Endodermal cell (in vitro differentiated cells): ENCODE measurements at places on chromosomes 6 and 20. TPM values are rescaled to one million over a fixed set of nuclear protein-coding genes. Genes with fewer than 3 reads are reported as not detected.
A peak's percentile ranks its signal among the peaks of the same experiment; 100 is the strongest.

Gene FAM50B
- total RNA-seq, result 2.8 and 3.4 TPM in 2 replicates

Gene C20orf144
- 0.29 TPM in 1 of 2 replicates, not detected in the other for total RNA-seq

Gene ZNF337
- 11.3 and 14.2 TPM in 2 replicates for total RNA-seq

Gene MEP1A
- total RNA-seq, result not detected in 3 replicates

Gene C6orf58
- not detected in 2 replicates for total RNA-seq

Gene WFDC5
- not detected in 2 replicates for total RNA-seq

Gene UBE2V1
- total RNA-seq, result 165 and 179 TPM in 2 replicates

Gene USP49
- 11.8 and 14.0 TPM in 2 replicates for total RNA-seq

Gene SAMD3
- total RNA-seq, result 41.3 to 77.3 TPM (median 45.5 TPM) in 3 replicates

DNA sequence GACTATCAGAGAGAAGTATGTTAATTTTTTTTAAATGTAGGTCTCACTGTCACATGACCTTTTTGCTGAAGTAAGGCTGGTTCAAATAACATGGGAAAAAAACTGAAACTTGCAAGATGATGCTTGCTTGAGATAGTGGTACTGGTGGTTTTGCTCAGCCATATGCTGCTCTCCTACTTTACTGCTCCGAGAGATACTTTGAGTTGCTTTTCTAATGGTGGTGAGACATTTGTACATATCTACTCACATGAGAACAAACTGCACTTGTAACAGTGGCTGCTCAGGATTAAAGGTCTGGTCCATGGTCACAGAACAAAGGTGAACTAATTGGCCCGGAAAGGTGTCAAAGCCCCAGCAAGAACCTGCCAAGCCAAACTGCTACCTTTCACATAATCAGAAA lies 106.2 kb upstream of the BEND3 start:
- H3K4me1 ChIP-seq, result no peaks in the 10 kb centered on the region
- DNase-seq, result no peak
- no peaks in the 10 kb centered on the region for H3K36me3 ChIP-seq
- no peaks in the 10 kb centered on the region for H3K27me3 ChIP-seq

DNA sequence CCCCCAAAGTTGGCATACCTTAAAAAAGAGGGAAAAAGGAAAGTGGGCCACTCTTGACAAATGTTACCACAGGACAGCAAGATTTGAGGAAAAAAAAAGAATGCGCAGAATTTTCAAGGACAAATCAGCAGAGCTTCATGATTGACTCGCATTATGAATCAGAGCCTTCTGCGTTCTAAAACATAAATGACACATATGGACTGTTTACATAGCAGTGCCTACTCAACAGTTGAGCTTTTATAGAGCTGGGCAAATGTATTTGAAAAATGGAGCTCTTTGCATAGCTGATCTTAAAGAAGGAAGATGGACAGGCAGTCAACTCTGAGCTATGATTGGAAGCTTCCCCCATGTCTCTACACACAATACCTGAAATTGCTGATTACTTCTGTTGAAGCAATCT lies 213.2 kb upstream of the NT5E start:
- H3K27ac ChIP-seq, result no peak overlapping the region
- no peaks in the 10 kb centered on the region for H3K4me1 ChIP-seq
- H3K36me3 ChIP-seq, result no peaks in the 10 kb centered on the region
- H3K4me3 ChIP-seq, result no peak overlapping the region

- H3K4me1 ChIP-seq, result no peaks in the 10 kb centered on the region
- DNase-seq, result no peak
- no peaks in the 10 kb centered on the region for H3K27me3 ChIP-seq
These were observed 262.2 kb upstream of the TAB2 start for GRCh38 chr6:149055195-149055899.

GRCh38 chr20:32485770-32486478 lies 99.2 kb downstream of the NOL4L start:
- H3K27me3 ChIP-seq, result no peaks in the 10 kb centered on the region
- H3K4me1 ChIP-seq, result peaks cover 6% of the 10 kb centered on the region
- H3K4me3 ChIP-seq, result no peak overlapping the region

- no peaks in the 10 kb centered on the region for H3K27me3 ChIP-seq
- H3K4me3 ChIP-seq, result no peak overlapping the region
These were observed 162.6 kb downstream of the BCKDHB start for GRCh38 chr6:80268865-80269730.

DNA sequence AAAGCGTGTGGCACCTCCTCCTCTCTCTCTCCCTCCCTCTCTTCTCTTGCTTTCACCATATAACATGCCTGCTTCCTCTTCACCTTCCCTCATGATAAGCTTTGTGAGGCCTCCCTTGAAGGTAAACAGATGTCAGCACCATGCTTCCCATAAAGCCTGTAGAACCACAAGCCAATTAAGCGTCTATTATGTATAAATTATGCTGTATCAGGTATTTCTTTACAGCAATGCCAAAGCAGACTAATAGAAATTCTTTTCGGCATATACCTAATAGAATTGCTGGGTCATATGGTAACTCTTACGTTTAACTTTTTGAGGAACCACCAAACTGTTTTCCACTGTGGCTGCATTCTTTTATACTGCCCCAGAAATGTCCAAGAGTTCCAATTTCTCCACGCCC lies 75.0 kb downstream of the SYCP2 start:
- no peak overlapping the region for H3K4me3 ChIP-seq
- H3K27me3 ChIP-seq, result no peaks in the 10 kb centered on the region
- DNase-seq, result no peak
- H3K4me1 ChIP-seq, result no peaks in the 10 kb centered on the region

DNA sequence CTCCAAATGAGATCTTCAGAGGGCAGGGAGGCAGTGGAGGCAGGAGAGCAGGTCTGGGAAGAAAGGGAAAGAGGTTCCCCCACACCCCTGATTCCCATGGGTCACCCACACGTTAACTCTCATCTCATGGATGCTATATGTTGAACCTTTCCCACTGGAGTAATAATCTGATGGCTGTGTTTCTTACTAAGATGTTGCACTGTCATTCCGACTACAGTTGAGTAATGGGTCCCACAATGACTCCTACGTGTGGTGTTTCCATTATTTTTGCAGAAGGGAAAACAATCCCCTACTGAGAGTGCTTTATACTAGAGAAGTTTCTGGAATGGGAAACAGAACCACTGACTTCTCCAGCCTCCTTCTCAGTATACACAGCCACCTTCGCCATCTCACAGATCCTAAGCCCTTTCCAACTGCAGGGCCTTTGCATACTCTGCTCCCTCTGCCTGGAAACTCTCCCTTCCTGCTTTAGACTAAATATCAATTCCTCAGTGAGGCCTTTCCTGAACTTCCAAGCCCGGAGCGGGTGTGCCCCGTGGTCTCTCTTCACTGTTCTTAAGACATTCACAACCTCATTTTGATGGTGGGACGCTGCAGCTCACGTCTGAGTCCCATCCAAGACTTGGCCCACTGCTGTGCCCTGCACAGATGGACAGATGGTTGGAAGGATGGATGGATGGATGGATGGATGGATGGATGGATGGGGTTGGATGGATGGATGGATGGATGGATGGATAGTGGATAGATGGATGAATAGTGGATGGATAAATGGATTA lies 238.6 kb upstream of the PMEPA1 start:
- H3K27me3 ChIP-seq, result no peaks in the 10 kb centered on the region
- no peaks in the 10 kb centered on the region for H3K36me3 ChIP-seq
- DNase-seq, result no peak
- H3K4me3 ChIP-seq, result no peak overlapping the region
- H3K27ac ChIP-seq, result no peak overlapping the region
- H3K4me1 ChIP-seq, result no peaks in the 10 kb centered on the region

DNA sequence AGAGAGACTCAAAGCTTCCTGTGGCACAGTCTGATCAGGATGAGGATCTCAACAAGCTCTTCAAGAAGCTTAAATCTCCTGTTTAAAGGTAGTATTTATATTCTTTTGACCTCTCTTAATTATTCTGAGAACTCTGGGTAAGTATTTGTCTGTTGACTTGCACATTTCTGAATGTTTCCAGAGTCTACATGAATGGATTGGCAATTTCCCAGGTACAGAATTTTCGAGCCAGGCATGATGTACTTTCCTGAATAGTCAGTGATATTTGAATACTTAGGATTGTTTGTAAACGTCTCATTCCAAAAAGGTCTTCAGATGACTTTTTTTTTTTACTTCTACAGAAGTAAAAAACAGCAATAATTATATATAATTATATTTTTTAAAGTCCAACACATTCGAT lies 293.4 kb downstream of the TBC1D32 start:
- H3K27ac ChIP-seq, result no peak overlapping the region
- no peaks in the 10 kb centered on the region for H3K36me3 ChIP-seq
- no peaks in the 10 kb centered on the region for H3K4me1 ChIP-seq
- H3K27me3 ChIP-seq, result no peaks in the 10 kb centered on the region

DNA sequence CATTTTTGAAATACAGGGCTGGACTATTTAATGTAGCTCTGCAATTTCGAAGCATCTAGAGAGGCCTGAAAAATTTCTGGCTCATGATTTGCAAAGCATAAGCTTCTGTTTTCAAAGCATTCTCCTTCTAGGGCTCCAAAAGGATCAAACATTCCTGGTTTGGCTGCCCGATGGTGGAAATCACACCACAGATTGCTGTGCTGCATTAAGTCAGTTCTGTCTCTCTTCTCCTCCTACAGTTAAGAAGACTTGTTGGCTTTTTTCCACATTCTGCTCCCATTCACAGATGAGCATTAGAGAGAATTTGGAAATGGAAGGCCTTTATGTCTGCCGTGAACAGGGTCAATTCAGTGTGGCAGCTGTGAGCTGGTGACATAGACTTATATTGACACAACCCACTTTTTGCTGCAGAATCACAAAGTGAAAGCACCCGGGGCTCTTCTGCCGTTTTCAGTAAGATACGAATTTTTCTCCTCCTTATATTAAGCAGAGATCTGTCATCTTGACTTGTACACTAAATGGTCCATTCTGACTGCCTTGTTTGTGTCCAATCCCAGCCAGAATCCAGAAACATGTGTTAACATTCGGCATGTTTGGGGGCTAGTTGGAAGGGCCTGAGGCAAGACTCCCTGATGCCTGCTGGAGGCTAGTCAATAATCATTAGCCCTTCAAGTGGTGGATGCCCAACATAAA lies 330.8 kb upstream of the DEFB112 start:
- H3K27ac ChIP-seq, result no peak overlapping the region
- DNase-seq, result no peak
- no peak overlapping the region for H3K4me3 ChIP-seq
- no peaks in the 10 kb centered on the region for H3K36me3 ChIP-seq

- DNase-seq, result no peak
- H3K27me3 ChIP-seq, result peaks cover 12% of the 10 kb centered on the region
- no peak overlapping the region for H3K27ac ChIP-seq
- H3K4me3 ChIP-seq, result no peak overlapping the region
- H3K36me3 ChIP-seq, result no peaks in the 10 kb centered on the region
These were observed 49.3 kb upstream of the IER3 start for GRCh38 chr6:30793521-30794194.

DNA sequence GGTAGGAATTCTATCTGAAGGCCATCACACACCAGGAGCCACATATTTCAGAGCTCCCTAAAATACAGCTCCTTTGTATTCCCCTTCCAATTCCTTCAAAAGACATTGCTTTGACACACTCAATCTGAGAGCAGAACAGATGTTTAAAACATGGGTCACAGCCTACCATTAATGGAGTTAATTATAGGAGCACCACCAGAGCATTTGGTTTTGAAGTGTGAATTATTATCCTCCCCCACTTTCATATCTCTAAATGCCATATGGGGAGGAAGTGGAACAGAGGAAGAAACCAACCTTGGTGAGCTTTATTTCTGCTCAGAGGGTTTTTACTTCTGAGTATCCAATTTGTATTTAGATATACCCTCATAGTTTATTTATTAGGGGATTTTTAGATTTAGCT lies 50.7 kb upstream of the TNFRSF21 start:
- H3K27ac ChIP-seq, result no peak overlapping the region
- H3K4me3 ChIP-seq, result no peak overlapping the region
- no peaks in the 10 kb centered on the region for H3K4me1 ChIP-seq
- no peaks in the 10 kb centered on the region for H3K36me3 ChIP-seq
- DNase-seq, result no peak

- no peak for DNase-seq
- H3K4me1 ChIP-seq, result no peaks in the 10 kb centered on the region
- no peaks in the 10 kb centered on the region for H3K27me3 ChIP-seq
- H3K36me3 ChIP-seq, result no peaks in the 10 kb centered on the region
These were observed 581.8 kb downstream of the CD109 start for GRCh38 chr6:74277777-74278186.

GRCh38 chr6:156988276-156989158 lies 211.3 kb downstream of the ARID1B start:
- no peaks in the 10 kb centered on the region for H3K27me3 ChIP-seq
- no peaks in the 10 kb centered on the region for H3K36me3 ChIP-seq
- H3K4me1 ChIP-seq, result peaks cover 18% of the 10 kb centered on the region
- no peak overlapping the region for H3K27ac ChIP-seq
- DNase-seq, result peak; percentile 70

GRCh38 chr6:118621799-118622470 lies 29.5 kb downstream of the CEP85L start:
- no peaks in the 10 kb centered on the region for H3K36me3 ChIP-seq
- H3K4me3 ChIP-seq, result no peak overlapping the region
- DNase-seq, result no peak
- no peaks in the 10 kb centered on the region for H3K27me3 ChIP-seq

DNA sequence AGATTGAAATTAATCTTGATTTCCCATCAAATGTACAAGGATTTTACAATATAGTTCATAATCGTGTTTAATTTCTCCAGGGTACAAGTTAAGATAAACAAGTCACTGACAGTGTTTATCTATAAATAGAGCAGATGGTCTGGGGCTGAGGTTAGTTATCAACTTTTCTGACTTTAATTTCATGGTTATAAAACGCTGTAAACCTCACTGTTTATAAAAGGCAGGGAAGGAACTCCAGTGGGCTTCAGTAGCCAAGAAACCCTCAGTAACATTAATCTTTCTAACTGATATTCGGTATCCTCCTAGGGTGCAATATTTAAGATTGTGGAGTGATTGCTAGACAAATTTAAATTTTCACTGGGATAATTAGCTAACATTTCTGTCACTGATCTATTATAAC lies 68.6 kb downstream of the GFRAL start:
- H3K36me3 ChIP-seq, result no peaks in the 10 kb centered on the region
- H3K27me3 ChIP-seq, result no peaks in the 10 kb centered on the region
- H3K4me1 ChIP-seq, result no peaks in the 10 kb centered on the region
- H3K4me3 ChIP-seq, result no peak overlapping the region

GRCh38 chr20:18138639-18139583 lies 1.2 kb downstream of the KAT14 start:
- no peaks in the 10 kb centered on the region for H3K27me3 ChIP-seq
- H3K36me3 ChIP-seq, result peaks cover 15% of the 10 kb centered on the region
- DNase-seq, result no peak
- H3K27ac ChIP-seq, result no peak overlapping the region

GRCh38 chr6:112007254-112007653 lies 46.6 kb upstream of the CCN6 start:
- H3K36me3 ChIP-seq, result no peaks in the 10 kb centered on the region
- no peak overlapping the region for H3K4me3 ChIP-seq
- no peak overlapping the region for H3K27ac ChIP-seq
- DNase-seq, result no peak
- H3K27me3 ChIP-seq, result peaks cover under 1% of the 10 kb centered on the region

GRCh38 chr20:23003881-23004460 lies 31.1 kb upstream of the SSTR4 start:
- no peak overlapping the region for H3K4me3 ChIP-seq
- H3K4me1 ChIP-seq, result no peaks in the 10 kb centered on the region
- no peak for DNase-seq
